Fibroblast of skin of left quadriceps (primary cell): ENCODE measurements at places on chromosomes 12 and 14.

DNA sequence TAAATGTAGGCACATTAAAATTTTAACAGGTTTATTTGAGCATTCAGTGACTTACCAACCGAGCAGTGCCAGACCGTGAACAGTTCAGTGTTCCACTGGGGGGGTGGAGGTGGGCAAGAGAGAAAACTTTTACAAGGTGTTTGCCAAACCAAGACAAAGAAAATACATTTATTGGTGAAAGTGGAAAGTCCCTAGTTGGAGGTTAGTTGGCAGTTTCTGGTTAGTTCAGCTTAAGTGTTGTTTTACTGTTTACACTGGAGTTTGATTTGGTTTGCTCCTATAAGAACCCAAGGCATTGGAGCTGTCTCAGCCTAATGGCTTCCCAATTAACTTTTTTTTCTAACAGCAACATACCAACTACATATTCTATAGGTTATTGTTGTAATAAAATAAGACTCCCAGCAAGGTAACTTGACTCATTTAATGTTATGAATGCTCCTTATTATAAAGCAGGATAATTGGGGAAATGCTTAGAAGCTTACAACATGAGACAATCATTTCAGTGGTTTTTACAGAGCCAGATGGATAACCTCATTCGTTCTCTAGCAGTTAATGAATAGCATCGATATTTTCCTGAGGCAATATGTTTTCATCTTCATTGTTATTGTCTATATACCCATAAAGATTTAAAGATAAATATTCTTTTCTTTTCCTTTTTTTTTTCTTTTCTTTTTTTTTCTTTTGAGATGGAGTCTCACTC is 115.8 kb downstream of the ETNK1 start:
- no peak for DNase-seq

DNA sequence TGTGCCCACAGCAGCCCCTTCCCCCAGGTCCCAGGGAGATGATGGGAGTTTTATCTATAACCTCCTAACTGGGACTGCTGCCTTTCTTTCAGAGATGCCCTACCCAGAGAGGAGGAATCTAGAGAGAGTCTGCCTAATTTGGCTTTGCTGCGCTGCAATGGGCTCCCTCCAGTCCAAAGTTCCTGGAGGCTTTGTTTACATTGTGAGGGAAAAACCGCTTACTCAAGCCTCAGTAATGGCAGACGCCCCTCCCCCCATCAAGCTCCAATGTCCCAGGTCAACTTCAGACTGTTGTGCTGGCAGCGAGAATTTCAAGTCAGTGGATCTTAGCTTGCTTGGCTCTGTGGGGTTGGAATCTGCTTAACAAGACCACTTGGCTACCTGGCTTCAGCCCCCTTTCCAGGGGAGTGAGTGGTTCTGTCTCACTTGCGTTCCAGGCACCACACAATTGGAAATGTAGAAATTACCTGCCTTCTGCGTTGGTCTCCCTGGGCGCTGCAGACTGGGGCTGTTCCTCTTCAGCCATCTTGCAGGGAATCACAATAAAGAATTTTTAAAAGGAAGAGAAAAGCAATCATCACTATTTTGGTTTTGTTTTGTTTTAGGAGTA is 262.5 kb downstream of the FOXG1 start:
- DNase-seq = no peak

DNA sequence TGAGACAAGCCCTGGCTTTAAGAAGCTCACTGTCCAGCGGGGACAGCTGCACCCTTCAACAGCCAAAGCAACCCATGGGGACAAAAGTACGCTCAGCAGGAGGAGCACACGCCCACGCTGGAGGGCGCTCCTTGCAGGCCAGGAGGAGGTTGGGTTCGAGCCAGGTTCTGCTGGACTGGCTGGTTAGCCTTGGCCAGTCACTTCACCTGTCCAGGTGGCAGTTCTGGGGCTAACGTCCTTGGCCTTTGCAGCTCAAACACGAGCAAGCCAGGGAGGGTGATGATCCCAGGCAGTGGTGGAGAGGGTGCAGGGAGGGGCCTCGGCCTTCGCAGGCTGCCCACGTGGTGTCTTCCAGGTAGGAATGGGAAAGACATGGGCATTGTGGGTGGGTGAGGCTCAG is 13.1 kb downstream of the CHGA start:
- no peak for DNase-seq

DNA sequence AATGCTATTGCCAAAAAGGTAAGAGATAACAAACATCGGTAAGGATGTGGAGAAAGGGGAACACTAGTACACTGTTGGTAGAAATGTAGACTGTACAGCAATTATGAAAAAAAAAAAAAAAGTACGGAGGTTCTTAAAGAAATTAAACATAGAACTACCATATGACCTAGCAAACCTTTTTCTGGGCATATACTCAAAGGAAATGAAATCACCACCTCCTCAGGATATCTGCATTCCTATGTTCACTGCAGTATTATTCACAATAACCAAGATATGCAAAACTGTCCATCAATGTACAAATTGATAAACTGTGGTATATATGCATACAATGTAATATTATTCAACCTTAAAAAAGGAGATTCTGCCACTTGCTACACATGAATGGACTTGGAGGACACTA is 60.7 kb downstream of the INSM2 start:
- DNase-seq = no peak

DNA sequence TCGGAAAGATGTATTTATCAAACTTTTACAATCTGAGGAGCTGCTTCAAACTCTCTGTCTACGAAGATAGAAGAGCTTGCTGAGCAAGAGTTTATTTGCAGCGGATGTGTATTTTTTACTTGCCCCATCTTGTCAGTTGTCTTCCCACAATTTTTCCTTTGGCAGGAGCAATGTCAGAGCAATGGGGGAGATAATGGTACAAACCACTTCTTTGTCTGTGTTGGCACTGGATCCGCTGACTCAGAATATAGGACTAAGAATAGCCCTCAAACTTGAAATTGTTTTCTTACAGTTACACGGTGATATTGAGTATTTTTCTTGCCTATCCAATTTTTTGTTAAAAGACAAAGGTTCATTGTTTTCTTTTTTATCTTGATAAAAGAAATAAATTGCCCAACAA is 27.6 kb downstream of the HELB start:
- DNase-seq = no peak

DNA sequence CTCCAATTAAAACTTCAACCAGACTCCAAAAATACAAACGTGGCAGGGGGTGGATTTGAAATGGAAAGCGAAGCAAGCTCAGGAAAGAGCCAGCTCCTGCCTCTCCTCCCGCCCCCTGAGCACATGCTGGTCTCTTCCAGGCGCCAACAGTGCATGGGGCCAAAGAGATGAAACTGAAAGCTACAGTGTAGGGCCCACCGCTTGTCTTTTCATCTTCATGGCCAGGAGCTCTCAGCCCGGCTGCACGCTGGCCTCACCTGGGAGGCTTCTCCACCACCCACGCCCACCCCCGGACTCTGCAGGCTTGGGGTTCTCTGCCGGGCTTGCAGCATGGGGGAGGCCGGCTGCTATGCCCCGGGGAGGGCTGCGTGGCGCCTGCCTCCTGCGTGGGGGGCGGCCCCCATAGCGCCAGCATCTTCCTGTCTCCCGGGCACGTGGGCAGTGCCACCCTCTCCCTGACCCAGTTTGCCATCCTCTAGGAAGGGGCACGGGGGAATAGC is 2.0 kb downstream of the RIMBP2 start:
- DNase-seq = no peak

GRCh38 chr12:93302331-93303229 is 75.1 kb upstream of the NUDT4 start:
- no peak for DNase-seq
